Mesenchymal stem cell (in vitro differentiated cells and primary cell): ENCODE measurements at places on chromosomes 12 and 14.

GRCh38 chr12:92668739-92669138 lies 34.0 kb upstream of the PLEKHG7 start:
- no peak for DNase-seq

DNA sequence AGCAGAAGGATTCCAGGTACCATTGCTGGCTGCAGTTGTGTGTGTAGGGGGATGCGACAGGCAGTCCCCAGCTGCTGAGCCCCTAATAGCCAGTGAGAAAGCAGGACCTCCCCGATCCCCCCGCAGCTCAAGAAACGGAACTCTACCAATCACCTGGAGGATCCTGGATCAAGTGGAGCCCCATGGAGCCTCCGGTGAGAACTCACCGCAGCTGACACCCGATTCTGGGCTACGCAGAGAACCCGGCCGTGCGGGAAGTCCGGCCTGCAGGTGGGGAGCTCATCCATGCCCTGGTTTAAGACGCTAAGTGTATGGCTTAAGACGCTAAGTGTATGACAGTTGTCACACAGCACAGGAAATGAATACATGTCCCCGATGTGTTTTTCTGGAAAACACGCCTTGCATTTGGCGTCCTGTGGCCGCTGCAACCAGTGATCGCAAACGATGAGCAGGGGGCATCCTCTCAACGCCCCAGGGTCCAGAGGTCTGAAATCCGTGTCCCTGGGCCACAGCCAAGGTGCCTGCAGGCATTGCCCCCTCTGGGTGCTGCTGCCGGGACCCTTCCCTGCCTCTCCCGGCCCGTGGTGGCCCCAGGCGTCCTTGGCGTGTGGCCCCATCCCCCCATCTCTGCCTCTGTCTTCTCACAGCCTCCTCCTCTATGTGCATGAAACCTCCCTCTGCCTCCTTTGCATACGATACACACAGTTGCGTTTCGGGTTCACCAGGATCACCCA lies 75.1 kb downstream of the KIF26A start:
- no peak for DNase-seq

- DNase-seq: peak; percentile 97
Observed at GRCh38 chr12:89162589-89163261, 189.6 kb downstream of the DUSP6 start.

DNA sequence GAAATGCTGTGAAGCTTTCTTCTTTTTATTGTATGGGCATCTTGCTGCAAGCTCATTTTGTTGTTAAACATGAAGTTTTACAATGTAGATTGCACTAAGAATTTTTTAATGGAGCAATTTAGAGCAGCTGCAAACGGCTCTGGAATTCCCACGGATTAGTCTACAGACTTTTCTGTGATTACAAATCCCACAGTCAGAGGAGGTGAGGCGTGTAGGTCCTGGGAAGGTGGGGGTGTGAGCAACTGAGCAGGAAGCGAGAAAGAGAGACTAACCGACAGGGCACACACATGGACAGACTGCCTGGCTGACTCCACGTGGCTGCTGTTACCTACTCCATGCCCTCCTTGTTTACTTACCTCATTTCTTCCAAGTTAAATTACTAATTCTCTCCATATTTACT lies 348.5 kb downstream of the NPAS3 start:
- DNase-seq: no peak

DNA sequence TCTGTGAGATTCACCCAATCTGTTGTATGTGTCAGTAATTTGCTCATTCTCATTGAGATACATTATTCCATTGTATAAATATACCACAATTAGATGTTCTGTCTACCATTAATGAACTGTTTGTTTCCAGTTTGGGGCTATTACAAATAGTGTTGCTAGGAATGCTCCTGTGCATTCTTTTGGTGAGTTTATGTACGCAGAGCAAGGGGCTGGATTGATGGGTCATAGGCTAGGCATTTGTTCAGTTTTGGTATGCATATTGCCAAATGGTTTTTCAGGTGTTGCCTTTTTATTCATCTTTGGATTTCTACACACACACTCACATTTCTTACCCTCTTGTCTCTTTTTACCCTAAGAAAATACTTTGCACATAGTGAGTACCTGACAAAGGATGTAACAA lies 93.4 kb downstream of the GPATCH2L start:
- DNase-seq: no peak

- no peak for DNase-seq
Observed at GRCh38 chr12:123843912-123844748, 82.0 kb downstream of the DNAH10 start.

DNA sequence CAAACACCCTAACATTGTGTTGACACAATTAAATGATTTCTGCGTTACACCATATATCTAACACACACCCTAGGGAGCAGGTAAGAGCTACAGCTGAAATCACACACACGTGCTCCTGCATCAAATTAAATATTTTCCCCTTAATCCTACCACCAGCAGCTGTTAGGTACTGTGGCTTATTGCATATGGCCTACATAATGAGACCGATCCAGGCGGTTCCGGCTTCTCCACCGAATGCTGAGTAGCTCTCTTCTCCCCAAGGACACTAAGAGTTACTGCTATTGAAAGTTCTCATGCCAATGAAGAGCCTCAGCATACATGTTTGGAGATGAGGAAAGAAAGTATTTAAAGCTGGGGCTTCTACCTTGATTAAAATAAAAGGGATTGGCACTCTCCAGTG lies 472.2 kb upstream of the STXBP6 start:
- no peak for DNase-seq

DNA sequence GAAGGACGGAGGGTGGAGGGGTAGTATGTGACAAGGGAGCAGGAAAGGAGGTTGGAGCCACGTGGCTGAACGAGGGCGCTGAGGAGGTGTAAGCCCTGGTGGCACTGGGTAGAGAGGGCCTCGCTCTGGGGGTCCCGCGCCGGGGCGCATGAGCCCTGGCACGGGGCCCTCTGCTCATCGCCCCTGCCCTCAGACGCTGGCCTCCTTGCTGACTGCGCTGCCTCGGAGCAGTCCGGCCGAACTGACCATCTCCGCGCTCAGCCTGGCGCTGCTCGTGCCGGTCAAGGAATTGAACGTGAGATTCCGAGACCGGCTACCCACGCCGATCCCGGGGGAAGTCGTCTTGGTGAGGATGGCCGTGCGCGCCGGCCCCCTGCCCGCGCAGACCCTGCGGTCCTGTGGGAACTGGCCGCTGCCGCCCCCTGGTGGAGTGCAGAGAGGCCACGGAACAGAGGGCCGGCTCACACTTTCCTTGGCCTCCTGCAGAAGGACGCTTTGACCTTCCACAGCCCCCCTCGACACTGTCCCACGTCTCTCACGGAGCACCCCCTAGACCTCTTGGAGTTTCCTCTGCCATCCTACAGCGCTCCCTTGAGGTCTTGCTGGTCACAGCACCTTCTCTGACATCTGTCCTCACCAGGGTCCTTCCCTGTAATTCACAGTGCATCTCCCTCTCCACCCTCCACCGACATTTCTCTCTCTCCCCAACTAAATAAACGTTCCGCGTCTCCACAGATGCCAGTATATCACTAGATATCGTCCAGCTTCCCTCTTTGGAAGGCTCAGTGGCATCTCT lies 10.5 kb downstream of the ARHGEF25 start:
- DNase-seq: peak; percentile 50

- no peak for DNase-seq
Observed at GRCh38 chr12:113112043-113112899, 23.3 kb downstream of the RASAL1 start.

- no peak for DNase-seq
Observed at GRCh38 chr12:81221681-81222080, 143.8 kb downstream of the ACSS3 start.

DNA sequence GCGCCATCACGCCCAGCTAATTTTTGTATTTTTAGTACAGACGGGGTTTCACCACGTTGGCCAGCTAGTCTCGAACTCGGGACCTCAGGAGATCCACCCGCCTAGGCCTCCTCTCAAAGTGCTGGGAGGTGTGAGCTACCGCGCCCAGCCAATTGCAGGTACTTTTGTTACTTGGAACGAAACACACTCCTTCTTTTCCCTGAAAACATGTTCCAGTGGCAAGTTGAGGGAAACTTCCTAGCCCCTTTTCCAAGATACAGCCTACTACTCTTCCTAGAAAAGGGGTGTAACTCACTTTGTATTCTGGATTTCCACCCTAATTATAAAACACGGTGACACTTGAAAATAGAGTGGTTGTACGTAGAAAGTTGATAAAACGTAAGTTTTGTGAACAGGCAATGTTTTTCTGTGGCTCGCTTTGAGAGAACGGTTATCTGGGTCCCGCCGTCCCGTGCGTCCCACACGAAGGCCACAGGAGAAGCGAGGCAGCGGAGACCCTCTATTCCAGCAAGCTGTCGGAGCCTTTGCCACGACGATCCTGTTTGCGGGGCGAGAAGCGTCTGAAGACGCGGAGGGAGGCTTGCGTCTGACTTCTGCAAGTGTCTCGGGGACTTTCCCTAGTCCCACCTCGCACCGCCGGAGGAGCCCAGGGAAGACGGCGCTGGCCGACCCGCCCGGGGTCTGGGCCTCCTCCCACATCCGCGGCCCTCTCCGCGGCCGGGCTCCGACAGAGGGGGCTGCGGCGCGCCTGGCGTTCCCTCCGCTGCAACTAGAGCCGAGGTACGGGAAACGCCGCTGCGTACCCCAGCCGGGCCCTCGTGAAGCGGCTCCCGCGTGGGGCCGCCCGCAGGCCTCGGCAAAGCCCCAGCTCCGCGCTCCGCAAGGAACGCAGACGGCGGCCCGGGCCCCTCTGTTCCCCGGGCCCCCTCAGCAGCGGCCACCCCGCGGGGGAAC lies 745 bp downstream of the CDCA4 start:
- DNase-seq: peak; percentile 82

GRCh38 chr12:33440477-33440876 lies 858 bp upstream of the SYT10 start:
- no peak for DNase-seq

- no peak for DNase-seq
Observed at GRCh38 chr12:52221912-52222457, 11.1 kb upstream of the KRT7 start.

- no peak for DNase-seq
Observed at GRCh38 chr14:61211476-61212255, 69.5 kb downstream of the TMEM30B start.

DNA sequence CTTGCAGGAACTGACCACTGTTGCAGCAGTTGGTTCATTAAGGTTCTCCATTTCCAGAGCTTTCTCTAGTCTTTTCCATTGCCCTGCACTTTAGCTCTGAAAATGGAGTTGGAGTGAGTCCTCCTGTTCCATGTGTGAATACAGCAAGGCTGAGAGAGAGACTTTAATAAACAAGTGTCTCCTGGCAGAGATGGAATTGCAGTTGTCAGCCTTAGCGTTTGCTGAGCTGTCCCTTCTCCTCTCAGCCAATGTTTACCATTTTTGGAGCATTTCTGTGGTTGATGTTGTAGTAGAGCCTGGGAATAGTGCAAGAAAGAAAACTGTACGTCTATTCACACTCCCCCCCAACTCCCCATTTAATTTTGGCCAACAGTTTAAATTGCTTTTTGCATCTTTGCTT lies 7.5 kb upstream of the MANSC4 start:
- peak; percentile 83 for DNase-seq

DNA sequence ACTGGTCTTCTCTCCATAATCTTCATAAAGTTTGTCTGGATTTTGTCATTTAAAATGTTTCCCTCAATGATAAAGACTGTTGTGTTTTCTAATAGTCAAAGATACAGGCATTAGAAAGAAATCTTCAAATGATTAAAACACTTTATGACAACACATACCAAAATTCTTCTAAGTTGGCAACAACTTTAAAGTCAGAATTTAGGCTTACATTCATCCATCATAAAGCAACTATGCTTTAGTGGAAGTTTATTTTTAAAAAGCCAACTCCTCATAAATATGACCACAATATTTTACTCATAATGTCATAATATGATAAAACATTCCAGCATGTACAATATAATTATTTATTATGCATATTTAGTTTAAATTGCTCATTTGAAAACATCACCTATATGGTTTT lies 17.2 kb upstream of the CCER1 start:
- no peak for DNase-seq

GRCh38 chr14:71460091-71460490 lies 472.1 kb upstream of the RGS6 start:
- DNase-seq: no peak

GRCh38 chr14:61462566-61463193 lies 141.3 kb downstream of the PRKCH start:
- peak; percentile 74 for DNase-seq

DNA sequence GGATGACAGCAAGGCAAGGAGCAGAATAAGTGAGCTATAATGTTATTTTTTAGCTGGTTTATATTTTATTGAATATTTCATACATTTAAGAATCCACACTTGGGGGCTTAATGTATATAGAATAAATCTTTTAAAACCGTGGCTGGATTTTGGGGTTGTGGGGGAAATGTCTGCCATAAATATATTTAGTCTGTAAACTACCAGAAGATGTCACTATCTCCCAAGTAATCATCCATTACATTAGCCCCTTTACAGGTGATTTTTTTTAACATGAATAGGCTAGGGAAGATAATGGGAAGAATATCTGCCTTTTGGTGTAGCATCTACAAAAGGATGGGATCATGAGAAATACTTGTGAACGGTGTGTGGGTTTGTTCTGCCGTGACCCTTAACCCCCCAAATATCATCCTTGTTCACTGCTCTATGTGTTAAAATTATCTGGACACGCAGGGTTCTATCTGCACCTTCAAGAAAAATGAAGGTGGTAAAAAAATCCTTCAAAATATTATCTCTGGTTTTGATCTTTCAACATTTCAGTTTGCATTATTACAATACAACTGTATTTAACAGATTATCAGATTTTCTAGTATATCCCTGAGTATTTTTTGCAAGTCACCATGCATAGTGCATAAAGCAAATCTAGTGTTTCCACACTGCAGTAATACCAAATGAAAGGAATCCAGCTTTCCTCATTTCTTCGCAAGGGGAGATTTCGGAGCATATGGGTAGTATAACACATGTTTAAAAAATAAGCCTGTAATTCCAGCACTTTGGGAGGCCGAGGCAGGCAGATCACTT lies 8.0 kb upstream of the SLC17A8 start:
- peak; percentile 41 for DNase-seq

GRCh38 chr12:69243099-69244084 lies 4.0 kb downstream of the CPSF6 start:
- DNase-seq: no peak

GRCh38 chr14:50068496-50068895 lies 47.9 kb downstream of the VCPKMT start:
- no peak for DNase-seq

- DNase-seq: no peak
Observed at GRCh38 chr14:105201925-105202513, 20.9 kb upstream of the NUDT14 start.

- no peak for DNase-seq
Observed at GRCh38 chr14:78023112-78023511, 147.1 kb upstream of the NRXN3 start.

- no peak for DNase-seq
Observed at GRCh38 chr12:110717037-110717436, 25.7 kb downstream of the PPP1CC start.

GRCh38 chr14:105065280-105066228 lies at the start of gene GPR132:
Gene GPR132 (minus strand): TSS chr14:105065430. CDS start chr14:105055420, 10,010 bp downstream.
- no peak for DNase-seq

GRCh38 chr14:61129168-61129745 lies 148.2 kb downstream of the SLC38A6 start:
- DNase-seq: no peak
